Central memory CD4-positive, alpha-beta T cell (primary cell): ENCODE measurements at places on chromosomes 4 and X.

DNA sequence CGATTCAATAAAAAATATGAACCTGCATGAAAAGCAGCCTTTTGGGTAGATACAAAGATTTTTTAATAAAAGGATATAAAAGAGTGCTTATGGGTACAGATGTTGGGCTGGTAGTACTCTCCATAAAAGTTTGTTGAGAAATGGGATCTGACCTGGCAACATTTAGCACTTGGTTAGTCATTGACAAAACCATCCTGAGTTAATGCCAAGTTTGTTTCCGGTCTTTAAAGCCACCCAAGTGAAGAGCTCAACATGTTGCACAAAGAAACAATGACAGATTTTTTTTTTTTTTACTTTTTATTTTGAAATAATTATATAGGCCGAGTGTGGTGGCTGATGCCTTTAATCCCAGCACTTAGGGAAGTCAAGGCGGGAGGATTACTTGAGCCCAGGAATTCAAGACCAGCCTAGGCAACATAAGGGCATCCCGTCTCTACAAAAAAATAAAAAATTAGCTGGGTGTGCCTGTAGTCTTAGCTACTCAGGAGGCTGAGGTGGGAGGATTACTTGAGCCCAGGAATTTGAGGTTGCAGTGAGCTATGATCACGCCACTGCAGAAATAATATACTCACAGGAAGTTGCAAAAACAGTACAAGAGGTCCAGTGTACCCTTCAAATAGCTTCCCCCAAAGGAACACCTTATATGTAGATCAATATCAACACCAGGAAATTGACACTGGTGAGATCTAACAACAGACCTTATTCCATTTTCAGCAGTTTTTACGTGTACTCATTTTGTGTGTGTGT lies 16.6 kb downstream of the CHST7 start:
- no peak for DNase-seq

- DNase-seq = no peak
Observed at GRCh38 chr4:650951-651883, 22.9 kb downstream of the ATP5ME start.

DNA sequence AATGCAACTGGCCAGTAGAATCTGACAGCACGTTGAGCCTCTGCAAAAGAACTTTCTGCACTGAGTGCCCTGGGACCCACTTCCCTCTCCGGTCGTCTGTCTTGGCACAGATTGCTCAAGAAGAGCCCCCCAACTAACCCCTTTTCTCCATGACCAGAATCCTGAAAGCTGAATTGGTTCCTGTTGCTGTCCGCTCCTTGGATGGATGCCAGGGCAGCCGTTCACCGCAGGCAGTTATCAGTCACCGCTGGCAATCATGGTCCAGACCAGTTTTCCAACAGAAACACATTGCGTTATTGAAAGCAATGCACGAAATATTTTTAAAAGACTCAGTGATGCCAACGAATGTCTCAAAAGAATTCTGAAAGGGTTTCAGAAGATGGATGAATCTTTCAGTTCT lies 733.7 kb upstream of the FRG1 start:
- no peak for DNase-seq

DNA sequence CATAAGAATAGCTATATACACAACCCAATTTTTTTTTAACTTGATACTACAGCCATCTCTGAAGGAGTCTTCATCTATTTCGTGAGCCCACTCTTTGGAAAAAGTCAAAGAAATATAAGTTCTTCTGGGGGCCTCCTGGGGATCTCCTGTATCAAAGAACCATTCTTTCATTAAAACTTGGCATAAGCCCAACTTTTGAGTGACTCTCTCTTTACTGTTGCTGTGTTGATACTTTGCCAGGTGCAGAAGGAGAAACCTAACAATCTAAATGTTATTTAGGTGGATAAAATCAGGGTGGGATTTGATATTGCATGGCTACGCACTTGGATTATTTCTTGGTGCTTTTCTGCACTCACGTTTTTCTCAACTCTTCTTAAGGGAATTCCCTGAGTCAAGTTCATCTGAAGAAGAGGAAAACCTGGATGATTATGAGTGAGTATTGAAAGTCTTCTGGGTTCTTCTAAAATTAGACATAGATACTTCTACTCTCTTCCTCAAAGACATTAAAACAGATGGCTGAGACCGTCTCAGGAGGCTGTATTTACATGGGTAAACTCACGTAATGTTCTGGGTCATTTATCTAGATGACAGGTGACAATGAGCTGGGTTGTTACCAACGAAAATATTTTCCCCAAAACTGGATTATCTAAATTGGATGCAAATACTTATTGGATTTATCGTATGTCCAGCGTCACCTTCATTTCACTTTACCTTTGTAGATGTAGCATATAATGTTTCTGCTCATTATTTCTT lies 25.2 kb downstream of the BMX start:
- DNase-seq = no peak

- no peak for DNase-seq
Observed at GRCh38 chrX:25108481-25108880, 92.7 kb upstream of the ARX start.

DNA sequence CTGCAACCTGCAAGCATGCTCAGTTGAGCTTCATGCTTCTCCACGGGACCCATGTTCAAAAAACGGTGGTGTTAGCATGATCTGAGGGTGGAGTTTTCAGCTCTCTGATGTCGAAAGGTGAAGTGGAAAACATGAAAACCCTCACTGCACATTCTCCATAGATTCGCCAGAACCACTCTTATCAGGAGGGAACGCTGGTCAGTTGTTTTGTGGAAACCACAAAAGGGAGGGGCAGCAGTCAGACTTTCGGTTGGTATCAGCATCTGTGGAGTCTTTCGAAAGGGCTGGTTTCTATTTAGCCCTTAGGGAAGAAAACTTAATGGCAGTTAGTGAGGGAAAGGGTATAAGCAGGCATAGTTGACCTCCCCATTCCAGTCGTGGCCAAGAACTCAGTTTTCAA lies 12.6 kb downstream of the PPA2 start:
- no peak for DNase-seq

GRCh38 chrX:137313627-137314026 lies 252.3 kb upstream of the ZIC3 start:
- DNase-seq = no peak

DNA sequence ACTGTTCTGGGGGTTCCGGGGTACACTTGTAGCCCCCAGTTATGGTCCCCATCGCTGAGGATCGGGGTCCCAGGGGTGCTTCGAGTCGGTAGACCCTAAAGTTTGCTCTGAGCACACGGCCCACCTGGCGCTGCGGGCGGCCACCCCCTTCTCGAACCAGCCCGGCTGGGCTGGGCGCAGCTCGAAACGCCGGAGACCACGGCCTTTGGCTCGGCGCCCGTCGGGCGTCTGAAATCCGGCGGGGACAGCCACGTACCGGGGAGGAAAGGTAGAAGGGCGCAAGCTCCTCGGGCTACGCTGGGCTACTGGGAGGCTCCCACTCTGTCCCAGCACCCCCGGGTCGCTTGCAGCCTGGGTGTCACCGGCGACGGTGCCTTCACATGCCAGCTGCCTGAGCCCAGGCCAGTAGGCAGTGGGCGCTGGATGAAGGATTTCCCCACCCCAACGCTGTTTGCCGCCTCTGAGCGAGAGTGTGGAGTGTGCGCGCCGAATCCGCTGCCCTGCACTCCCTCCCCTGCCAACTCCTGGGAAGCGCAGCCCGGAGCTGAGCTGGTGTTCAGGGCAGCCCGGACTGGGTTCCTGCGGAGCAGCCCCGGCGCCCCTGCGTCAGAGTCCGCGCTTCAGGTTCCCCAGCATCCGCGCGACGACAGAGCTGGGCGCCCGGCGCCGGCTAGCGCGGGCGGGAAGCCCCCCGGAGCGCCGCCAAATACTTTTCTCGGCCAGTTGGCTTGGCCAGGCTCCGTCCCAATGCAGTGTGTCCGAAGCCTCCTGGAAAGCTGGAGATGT lies 637 bp downstream of the MAMLD1 start:
- DNase-seq = no peak

- DNase-seq = no peak
Observed at GRCh38 chr4:19945501-19945900, 306.2 kb upstream of the SLIT2 start.

DNA sequence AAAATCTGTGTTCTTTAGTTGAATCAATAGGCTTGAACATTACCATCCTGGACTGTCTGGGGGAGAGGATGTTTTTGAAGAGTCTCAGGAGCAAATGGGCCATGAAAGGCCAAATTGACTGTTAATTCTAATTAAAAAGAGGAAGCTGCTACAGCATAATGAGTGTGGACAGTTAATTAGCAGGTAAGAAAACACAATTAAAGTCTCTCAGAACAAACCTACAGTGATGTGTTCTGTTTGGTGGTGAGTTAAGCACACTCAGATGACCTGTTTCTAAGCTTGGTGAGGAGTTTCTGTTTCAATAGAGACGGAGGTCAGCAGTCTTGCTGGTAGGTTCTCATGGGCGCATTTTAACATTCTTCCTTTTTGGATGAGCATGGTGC lies 68.1 kb downstream of the DRD5 start:
- no peak for DNase-seq

DNA sequence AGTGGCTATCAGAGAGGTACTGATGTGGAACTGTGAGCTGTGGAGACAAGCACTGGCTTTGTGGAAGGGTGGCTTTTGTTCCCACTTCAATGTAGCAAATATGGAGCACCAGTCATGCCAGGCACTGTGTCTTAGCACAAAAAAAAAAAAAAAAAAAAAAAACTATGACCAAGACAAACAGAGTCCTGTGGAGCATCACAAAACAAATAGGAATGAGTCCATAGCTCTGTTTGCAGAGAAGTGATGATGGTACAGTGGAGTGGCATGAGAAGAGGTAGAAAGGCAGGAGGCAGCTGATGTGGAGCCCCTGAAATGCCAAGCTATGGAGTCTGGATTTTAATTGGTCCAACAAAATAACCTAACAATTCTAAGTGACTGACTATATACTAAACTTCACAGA lies 116.9 kb downstream of the RAB28 start:
- no peak for DNase-seq

DNA sequence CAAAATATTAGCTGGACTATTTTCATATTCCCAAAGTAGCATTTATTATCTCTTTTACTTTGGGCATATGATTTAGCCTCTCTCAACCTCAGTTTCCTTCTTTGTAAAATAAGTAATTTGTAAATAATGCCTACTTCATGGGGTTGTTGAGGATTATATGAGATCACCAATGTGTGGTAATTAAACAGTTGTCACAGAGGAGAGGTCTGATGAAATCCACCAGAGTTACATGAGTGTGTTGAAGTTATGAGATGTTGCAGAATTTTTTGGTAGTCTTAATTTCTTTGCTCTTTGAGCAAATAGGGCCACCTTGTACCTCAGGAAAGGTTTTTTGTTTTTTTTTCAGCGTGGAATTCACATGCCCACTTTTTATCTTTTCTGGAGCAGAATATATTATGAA lies 1.4 kb downstream of the COX7B start:
- DNase-seq = no peak

DNA sequence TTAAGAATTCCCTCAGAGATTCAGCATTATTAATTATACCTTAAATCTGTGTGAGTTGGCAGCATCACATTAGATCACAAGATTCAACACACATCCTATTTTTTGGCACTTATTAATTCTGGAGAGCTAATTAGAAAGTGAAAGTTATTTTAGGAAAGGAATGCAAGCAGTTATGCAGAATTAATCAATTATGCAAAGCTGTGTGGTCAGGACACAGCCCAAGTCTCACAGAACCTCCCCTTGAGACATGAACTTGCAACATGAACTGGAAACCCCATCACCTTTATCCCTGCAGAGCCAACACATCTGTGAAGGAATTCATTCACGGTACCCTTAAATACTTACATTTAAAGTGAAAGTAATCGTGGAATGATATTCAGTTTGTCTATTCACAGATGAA lies 80.5 kb downstream of the TSPAN5 start:
- DNase-seq = no peak

- DNase-seq = no peak
Observed at GRCh38 chrX:148905400-148905799, 405.0 kb downstream of the AFF2 start.

DNA sequence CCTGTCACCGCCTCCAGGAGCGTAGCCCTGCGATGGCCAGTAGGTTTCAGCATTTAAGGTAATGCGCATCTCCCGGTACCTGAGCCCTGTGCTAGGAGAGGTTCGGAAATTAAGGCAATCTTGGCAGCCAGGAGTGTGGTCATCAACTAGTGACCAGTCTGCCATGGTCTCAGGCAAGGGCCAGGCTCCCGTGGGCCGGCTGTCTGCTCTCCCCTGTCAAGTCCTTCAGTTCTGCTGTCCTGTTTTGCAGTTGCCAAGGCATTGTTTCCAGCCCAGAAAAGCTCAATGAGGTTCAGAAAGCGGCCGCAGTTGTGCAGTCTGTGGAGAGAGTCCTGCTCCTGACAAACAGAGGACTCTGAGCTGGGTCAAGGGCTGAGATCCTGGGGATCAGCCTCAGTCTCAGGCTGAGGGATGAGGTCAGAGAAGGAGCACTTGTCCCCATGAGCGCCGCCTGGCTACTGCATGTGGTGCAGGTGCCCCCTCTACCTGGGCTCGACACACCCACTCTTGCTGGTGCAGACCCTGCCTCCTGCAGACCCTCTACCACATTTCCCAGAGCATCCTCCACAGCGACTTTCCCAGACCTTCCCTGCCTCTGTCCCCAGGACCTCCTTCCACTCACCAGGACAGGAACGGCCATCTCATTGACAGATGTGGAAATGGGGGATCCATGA lies 53.4 kb upstream of the PSAPL1 start:
- DNase-seq = no peak

DNA sequence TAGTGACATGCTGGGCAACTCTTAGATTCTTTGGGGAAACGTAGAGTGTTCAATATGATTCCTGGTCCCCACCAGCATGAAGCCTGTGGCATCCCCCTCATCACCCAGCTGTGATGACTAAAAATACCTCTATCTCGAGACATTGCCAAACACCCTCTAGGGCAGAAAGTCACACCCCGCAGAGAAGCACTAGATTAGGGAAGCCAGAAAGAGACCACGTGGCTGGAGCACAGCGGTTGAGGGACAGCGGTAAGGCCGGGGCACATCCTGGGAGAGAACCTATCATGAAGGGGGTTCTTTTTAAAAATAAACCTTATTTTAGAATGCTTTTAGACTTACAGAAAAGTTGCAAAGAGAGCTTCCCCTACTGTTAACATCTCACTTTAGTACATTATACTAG lies 11.0 kb downstream of the FAT1 start:
- DNase-seq = no peak

GRCh38 chrX:38612281-38612680 lies 50.9 kb downstream of the TSPAN7 start:
- no peak for DNase-seq

DNA sequence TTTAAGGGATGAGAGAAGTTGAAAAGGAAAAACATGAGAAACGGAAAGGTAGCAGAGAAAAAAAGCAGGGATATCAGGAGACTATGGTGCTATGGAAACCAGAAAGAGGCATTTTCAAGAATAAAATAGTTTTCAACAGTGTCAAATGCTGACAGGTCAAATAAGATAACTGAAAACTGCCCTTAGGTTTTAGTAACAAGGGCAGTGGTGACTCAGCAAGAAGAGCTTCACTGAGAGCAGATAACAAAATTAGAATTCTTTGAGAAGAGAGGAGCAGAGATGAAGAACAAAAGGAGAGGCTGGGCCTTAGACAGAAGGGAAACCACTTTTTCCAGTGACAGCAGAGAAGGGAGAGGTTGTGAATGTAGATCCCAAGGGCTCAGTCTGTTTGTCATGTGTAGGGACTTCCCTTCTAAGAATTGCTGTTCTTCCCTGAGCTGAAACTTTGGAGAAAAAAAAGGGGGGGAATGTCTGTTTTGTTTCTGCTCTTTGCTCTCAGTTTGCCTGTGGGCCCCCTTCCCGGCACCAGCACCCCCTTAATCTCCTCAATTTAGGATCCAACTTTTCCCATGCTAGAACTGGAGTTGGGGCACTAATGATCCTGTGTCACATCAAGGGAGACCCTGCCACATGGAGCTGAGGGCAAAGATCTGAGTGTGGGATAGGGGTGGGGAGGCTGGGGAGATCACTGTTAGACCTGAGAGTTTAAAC lies 26.8 kb upstream of the MAGEA10 start:
- DNase-seq = no peak

- no peak for DNase-seq
Observed at GRCh38 chr4:25805255-25805860, 57.4 kb downstream of the SEL1L3 start.
